ENCODE measurements at places on chromosomes 6 and 20.

GRCh38 chr6:35432291-35432690 is 19.8 kb upstream of the FANCE start:
- no peak for DNase-seq

GRCh38 chr6:52661551-52661950 is 9.4 kb upstream of the TMEM14A start:
- no peak for DNase-seq

GRCh38 chr20:45104786-45105185 is 3.9 kb upstream of the KCNS1 start:
- DNase-seq = no peak

- no peak for DNase-seq
Observed at GRCh38 chr20:34337544-34337943, 25.5 kb upstream of the ITCH start.

- no peak for DNase-seq
Observed at GRCh38 chr20:21513881-21514540, at the start of gene NKX2-2. Gene NKX2-2, minus strand, starts transcription at chr20:21514064. Its CDS starts 395 bp downstream, at chr20:21513669.

- DNase-seq = no peak
Observed at GRCh38 chr6:107691062-107691751, 132.9 kb downstream of the SCML4 start.

Measured in Right ventricle myocardium superior (tissue), 1 donor.